Stimulated activated CD4-positive, alpha-beta T cell treated with anti-CD3 and anti-CD28 coated beads, Interleukin-2, amount 100 ng/mL, for 48 hours (primary cell): ENCODE measurements at places on chromosomes 11 and 22.

DNA sequence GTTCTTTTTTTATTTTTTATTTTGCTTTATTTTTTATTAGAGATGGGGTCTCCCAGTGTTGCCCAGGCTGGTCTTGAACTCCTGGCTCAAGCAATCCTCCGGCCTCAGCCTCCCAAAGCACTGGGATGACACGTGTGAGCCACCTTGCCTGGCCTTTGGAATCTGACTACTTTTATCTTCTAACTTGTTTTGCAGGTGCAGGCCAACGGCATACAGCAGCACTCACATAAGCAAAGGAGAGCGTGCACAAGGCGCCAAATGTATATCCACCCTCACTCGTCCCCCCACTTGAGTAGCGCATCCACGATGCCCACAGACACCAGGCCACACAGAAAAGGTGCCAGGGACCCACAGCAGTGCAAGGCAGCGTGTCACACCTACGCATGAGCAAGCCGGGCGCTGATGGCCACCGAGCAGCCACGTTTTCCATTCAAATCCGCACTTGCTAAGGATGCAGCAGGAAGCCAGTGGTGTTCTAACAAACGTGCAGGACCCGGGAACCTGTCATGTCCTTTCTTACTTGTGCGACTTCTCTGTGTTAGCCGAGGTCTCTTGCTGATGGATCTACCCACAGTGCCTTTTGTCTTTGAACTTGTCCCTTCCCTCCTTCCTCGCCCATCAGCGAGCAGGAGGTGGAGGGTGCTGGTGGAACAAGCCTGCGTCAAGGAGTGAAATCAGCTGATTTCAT lies 5.9 kb downstream of the ASCL2 start:
- no peak for DNase-seq

DNA sequence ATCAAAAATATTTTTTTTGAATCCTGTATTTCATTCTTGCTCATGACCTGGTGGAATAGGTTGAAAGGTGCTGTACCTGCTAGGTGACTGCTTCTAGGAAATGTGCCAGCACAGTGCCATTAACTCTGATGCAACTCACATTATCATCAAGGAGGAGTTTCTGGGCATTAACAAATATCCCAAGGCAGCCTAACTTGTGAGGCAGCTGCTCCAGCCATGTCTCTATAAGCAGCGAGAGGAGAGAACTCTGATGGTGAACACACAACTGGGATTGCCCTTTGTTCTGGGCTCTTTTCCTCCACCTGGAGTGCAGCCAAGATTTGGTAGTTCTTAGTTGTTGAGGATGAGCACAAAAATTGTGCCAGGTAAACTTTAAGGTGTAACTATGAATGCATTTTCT lies 25.6 kb downstream of the HEPHL1 start:
- no peak for DNase-seq

DNA sequence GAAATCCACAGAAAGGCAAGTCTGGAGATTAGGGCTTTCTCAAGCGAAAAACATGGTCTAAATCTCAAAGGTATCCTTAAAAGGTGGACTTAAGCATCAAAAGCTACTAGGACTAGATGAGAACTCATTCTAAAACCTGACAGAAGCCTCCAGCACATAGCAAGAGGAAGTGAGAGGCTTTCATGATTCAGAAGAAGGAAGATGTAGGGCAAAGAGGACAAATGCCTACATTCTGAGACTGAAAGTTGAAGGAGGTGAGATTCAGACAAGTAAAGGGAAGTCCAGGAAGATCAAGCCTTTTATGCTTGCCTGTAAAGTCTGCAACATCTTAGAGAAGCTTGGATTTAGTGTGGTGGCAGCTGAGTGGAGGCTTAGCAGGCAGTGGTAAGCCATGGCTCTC lies 98.9 kb downstream of the PGR start:
- DNase-seq: no peak

DNA sequence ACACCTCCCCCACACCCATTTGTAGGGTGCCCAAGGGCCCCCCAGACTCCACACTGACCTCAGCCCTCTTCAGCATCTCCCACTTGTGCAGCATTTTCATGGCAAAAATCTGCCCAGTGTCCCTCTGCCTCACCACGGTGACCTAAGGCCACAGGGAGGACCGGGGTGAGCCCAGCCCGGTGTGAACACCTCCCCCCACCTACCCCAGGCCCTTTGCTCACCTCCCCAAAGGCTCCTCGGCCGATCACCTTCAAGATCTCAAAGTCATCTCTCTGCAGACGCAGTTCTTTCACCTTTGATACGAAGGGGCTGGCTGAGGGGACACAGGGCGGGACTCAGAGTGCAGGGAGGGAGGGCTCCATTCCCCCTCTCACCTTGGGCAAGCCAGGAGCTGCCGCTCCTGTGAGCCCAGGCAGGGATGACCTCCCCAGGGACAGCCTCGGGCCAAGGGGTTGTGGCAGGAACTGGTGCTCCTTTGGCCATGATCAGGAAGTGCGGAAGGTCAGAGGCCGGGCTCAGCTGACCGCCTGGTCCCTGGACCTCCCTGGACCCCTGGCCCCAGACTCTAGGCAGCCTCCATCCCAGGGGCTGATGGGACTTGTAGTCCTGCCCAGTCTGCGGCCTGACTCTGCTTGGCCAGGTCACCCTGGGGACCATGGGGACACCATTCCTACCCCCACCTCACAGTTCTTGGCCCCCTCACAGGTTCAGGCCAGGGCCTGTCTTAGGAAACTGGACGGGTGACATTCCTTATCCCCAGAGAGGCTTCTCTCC lies 2.7 kb downstream of the CDC42BPG start:
- no peak for DNase-seq

DNA sequence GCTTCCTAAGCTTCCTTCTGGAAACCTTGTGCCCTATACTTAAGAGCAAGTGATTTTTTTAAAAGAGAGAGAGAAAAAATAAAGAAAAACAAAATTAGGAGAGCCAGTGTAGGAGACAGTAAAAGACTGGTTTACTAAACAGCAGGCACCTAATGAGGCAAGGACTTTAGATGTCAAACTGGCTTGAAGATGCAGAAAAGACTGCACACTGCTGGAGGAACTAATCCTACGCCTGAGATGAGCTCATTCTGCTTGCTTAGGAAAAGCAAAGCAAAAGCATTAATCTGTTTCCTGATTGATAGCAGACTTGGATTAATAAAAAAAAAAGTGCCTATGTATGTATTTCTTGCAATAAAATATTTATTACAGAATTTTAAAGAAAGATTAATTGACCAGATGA lies 113.6 kb upstream of the SEZ6L start:
- no peak for DNase-seq

DNA sequence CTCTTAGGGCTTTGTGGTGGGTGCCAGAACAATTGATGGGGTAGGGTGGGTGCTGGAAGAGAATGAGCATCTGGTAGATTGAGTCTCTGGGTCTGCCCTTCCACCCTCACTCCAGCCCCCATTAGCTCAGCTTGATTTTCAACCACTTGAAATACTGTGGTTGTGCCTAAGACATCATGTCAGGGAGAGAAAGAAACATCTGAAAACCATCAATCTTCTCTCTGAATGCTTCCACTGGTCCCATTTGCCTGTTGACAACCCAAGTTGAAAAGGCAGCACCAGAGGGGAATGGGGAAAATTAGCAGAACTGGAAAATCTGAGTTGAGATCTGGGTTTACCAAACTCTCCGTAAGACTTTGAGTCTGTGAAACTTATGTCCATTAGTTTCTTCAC lies 26.1 kb downstream of the CD44 start:
- DNase-seq: no peak

DNA sequence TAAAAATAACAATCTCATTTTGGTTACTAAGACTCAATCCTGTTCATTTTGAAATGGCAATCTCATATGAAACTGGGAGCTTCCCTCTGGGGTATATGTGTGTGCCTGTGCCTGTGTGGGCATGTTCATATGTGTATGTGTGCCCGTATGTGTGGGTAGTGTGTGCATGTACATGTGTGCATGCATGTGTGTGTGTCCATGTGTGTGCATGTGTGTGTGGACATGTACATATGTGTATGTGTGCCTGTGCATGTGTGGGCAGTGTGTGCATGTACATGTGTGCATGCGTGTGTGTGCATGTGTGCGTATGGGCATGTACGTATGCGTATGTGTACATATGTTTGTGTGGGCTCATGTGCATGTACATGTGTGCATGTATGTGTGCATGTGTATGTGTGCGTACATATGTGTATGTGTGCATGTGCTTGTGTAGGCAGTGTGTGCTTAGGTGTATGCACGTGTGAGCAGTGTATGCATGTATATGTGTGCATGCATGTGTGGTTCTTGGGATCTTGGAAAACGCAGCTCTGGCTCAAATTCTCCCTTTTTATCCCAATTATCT lies 24.5 kb upstream of the CACNG2 start:
- DNase-seq: no peak

- DNase-seq: no peak
Observed at GRCh38 chr11:6498121-6498520, 1.0 kb downstream of the DNHD1 start.

DNA sequence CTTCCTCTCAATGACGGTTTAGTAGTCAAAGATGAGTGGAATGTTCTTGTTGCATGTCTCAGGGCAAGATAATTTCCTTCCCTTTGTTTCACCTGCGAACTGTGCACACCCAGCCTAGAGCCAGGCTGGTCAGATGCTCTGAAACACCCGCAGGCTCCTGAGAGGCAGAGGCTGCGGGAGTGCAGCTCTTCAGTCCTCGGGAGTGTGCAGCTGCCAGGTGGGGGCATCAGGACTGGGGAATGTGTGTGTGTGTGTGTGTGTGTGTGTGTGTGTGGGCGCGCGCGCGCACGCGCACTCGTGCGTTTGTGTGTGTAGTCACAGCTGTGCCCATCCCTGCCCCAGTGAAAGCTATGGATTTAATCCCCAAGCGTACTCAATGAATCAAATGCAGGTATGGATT lies 136.2 kb upstream of the NTM start:
- no peak for DNase-seq

DNA sequence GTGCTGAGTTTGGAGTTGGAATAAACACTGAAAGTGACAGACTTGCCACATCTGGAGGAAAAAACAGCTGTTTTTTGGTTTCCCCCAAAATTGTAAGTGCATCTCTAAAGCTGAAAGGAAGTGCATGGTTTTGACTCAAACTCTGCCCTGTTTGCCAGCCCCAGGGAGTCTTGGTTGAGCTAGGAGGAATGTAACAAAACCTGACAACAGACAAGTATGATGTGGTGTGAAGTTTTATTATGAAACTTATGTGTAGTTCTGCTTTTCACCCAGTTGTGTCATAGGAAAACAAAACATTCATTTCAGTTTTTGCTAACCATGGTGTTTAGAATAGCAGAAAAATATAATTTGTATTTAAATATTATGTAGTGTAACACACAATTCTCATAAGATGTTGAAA lies 31.7 kb upstream of the PDE3B start:
- DNase-seq: no peak

DNA sequence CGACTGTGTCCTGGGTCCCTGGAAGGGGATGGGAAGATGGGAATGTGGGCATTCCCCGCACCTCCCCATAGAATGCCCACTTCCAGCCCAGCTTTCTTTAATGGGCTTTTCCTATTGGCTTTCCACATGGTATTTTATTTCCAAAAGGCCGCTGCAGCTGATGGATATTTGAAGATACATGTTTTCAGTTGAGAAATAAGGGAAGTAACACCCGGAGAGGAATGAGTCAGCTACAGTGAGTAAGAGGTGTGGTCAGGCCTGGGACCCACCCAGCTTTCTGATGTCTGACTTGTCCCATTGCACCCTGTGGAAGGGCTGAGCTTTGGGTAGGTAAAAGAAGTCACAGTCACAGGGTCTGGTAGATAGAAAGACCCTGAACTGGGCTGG lies 476.9 kb downstream of the MIAT start:
- DNase-seq: no peak

GRCh38 chr11:68025047-68025446 lies 5.4 kb upstream of the NDUFS8 start:
- DNase-seq: no peak

DNA sequence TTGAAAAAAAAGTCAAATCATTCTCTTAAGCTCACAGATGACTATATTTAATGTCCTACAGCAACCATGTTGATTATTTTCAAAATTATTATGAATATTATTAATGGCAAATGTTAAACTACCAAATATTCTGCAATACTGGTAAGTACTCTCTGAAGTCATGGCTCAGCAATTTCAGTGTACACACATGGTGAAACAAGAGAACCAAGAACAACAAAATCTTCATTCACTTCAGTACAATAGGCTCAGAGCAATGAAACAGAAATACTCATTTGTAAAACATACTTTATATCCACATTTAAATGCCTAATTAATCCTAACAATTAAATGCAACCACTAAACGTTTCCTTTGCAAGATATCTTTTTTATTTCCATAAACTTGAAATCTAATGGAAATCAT lies 347.2 kb downstream of the TTC28 start:
- no peak for DNase-seq

- DNase-seq: no peak
Observed at GRCh38 chr11:106306942-106307341, 229.5 kb downstream of the AASDHPPT start.

GRCh38 chr11:1259561-1259960 lies 36.7 kb downstream of the MUC5B start:
- no peak for DNase-seq

DNA sequence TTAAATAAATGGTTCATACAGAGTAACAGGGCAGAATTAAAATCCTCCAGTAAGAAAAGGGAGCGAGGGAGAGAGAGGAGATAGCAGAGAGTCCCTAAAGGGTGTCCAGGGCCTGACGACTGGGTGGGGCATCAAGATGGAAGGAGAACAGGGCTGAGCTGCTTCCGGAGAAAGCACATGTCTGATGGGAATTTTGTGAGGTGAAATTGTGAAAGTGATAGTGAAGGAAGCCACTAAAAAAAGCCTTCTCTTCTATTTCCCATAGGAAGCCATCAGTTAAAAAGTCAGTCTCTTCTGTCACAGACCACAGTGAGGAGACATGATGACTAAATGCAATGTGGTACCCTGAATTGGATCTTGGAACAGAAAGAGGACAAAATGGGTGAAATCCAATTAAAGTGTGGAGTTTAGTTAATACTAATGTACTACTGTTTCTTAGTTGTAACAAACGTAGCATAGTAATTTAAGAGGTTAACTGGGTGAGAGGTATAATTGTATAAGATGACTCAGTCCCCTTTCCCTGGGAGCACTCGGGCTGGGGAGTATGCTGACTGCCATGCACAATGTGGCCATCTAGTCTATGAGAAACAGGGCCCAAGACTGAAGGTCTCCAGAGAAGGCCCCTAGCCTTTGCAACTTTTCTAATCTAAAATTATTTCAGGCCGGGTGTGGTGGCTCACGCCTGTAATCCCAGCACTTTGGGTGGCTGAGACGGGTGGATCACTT lies 29.5 kb upstream of the FCHSD2 start:
- DNase-seq: no peak

GRCh38 chr11:128711136-128711535 lies 17.3 kb downstream of the FLI1 start:
- no peak for DNase-seq

DNA sequence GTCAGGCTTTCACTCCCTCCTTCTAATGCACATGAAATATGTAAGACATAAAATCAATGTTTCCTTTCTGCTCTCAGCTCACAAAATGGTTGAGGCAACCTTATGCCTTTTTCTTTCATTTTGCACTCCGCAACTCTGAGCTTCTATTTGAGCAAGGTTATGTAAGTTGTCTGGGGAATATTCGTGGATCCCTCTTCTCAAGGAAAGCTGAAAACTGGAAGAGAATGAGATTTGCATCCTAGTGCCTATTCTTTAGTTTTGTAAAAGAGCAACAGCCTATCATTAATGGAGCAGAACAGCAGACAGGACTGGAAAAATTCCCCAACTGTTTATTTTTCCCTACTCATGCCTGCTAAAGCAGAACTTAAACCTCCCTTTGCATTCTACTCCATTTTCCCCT lies 141.7 kb downstream of the FAM76B start:
- no peak for DNase-seq

GRCh38 chr11:128357073-128357472 lies 230.3 kb downstream of the ETS1 start:
- no peak for DNase-seq
